SW 1271 (cell line): ENCODE measurements at places on chromosomes 7 and 10.

GRCh38 chr7:104848138-104848990 is 165.6 kb upstream of the KMT2E start:
- DNase-seq = no peak

DNA sequence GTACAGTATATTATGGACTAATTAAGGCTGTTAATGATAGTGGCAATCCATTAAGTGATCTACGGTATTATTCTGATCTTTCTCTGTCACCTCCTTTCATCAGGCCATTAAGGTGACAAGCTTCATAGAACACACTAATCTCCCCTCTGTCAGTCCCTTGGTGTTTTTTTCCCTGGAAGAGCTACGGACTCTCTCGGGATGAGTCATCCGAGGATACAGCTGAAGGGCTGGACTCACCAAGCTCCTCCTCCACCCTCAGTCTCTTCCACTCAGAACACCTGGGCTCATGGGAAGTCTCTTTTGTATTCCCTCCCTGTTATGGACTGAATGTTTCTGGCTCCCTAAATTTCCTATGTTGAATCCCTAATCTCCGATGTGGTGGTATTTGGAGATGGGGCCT is 69.8 kb upstream of the PLXNA4 start:
- no peak for DNase-seq

DNA sequence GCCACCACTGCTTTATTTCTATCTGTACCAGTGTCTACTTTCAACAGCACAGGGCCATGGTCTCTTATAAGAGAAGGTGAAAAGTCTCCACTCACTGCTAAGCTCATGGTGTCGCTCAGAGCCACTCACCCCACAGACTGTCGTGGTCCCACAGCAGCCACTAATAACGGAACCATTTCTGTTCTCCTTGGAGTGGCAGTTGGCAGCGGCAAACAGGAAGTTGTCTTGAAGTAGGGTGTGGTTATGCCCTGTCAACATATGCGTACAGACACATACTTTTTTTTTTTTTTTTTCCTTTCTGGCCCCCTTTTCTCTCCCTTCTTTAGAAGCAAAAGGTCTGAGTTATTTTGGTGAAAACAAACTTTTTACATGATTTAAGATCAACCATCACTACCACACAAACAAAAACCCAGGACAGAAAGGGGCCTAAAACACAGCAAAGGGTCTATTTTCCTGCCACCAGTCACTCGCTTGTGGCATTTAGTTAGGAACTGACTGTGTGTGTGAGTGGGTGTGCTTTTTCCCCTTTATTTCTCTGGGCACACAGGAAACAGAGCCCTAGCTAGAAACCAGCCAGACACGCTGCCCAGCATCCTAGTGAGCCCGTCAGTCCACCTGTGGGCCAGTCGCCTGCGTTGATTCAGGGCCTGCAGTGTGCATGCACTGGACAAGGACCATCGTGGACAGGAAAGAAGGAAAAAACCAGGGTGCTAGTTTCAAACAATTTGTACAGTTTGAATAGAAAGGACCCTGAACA is 96.7 kb upstream of the EFCAB10 start:
- no peak for DNase-seq

DNA sequence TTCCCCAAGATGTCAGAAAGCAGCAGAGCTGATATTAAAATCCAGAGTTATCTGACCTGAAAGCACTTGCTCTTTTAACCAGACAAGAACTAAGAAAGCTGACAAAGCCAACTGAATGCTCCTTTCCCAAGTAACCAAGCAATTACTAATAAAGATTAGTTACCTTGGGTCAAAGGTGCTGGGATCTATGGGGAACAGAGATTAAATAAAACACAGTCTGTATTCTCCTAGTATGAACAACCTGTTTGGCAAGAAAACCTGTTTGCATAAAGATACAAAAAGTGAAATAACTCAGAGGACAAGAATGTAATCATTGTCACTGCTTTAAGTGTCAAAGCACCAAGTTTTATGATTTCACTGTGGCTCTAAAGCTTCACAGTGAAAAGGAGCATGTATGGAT is 35.7 kb downstream of the ITPRID1 start:
- no peak for DNase-seq

GRCh38 chr10:33412653-33413361 is 78.3 kb upstream of the NRP1 start:
- no peak for DNase-seq

- DNase-seq = peak; percentile 73
Observed at GRCh38 chr10:6279540-6280267, 77.0 kb downstream of the PFKFB3 start.

- DNase-seq = no peak
Observed at GRCh38 chr10:69100136-69100872, 12.4 kb downstream of the SRGN start.

GRCh38 chr10:133245439-133246235 is 8.0 kb downstream of the VENTX start:
- DNase-seq = no peak

DNA sequence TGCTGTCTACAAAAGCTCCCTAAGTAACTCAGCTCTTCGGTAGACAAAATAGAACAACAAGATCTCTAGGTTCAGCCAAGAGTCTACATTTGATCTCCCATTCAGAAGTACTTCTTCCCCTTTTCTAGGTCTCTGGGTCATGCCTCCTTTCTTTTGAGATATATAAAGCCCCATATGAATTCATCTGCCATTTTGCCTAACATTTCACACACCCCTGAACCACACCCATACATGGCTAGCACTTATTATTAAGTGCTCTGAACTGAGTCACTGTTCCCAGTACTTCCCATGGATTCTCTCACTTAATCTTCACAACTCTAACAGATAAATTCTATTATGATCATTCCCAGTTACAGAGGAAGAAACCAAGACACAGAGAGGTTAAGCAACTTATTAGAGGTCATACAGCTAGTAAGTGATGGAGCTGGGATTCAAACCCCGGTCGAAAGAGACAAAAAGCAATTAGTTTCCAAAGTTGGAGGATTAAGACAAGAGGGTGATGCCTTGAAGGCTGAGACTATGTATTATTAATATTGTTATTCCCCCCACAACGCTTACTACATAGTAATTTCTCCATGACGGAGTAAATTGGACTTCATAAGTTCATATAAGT is 17.3 kb downstream of the MYOF start:
- no peak for DNase-seq

DNA sequence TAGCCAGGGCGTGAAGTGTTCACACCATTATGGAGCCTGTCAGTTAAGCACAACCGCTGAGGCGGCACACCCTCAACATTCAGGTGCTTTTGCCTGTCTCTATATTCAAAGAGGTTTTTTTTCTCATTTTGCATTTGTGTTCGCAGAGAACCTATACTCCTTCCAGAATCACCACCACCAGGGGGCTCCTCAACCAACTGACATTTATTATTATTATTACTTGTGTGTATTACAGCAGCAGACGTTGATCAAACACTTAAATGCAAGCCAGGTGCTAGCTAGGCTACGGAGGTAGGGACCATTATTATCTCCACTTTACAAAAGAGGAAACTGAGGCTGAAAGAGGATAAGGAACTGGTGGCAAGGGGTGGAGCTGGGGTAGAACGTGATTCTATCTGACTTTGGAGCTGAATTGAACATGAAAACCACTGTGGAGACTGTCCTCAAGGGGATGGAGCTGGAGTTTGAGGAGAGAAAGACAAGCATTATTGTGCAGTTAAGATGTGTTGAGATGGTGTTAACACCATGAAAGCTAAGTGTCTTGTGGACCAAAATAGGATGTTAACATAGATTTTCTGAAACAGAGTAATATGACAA is 133.8 kb upstream of the PLXNA4 start:
- DNase-seq = peak; percentile 20

DNA sequence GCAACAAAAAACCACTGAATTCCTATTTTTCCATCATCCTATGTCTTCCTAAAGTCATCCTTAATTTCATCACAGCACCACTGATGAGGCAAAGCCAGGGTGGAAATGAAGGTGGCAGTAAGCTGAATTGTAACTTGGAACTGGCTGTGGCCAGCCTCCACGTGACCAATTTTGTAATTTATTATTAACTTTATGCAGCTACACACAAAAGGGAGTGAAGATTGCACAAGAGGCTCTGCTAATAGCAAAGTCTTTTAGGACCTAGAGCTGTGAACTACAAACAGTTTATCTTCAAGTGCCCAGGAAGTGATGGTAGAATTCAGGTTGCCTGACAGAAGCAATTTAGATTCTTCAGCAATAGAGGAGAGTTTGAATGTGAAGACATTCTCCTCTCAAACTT is 176.4 kb downstream of the CCDC71L start:
- no peak for DNase-seq

DNA sequence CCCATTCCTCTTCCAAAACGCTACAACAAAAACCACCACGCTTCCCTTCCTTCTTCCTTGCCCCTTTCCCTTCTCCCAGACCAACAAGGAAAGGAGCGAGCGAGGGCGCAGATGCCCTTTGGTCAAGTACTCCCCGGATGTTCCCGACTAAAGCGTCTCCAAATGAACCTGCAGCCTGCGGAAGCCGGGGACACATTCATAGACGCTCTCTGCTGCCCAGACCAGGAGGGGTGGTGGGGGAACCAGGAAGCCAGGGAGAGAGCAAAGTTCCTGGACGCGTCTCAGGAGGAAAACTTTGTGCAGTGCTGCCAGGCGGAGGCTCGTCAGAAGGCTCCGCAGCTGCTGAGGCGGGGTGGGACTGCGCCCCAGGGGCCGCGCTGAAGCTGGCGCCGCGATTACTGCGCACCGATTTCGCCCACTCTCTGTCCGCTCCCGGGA is 754 bp downstream of the SEMA3D start:
- peak; percentile 41 for DNase-seq

GRCh38 chr7:50667789-50668226 is 102.6 kb upstream of the DDC start:
- no peak for DNase-seq

- DNase-seq = no peak
Observed at GRCh38 chr7:74037609-74038008, 9.6 kb downstream of the ELN start.

DNA sequence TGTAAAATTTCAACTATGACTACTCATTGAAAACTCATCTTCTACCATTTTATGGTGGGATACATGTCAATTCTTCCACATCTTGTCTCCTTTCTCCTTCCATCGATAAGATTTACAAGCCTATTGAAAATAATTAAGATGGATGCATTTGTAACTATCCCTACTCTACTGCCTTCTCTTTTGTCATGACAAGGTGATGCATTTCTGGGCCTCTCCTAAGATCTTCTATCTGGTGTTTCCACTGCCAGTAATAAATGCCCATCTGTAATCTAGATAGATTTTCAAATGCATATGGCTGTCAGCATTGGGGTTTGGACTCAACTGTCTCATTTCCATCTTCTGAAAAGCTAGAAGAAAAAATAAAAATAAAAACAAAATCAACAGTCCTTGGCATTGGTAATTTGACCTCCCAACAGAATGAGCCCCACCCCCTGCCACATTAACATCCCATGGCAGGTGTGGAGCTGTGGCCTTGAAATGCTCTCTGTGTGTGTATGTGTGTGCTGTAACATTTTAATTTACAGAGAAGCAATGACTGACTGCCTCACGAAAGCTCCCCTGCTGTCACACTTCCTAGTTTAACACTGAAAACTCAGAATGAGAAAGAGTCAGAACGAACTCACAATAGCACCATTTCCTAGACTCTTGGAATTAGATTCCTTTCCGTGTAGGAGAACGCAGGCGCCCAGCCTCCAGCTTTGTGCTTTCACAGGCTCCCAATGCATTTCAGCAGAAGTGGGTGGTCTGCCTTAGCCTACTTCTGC is 74.2 kb downstream of the RHOBTB1 start:
- DNase-seq = no peak

DNA sequence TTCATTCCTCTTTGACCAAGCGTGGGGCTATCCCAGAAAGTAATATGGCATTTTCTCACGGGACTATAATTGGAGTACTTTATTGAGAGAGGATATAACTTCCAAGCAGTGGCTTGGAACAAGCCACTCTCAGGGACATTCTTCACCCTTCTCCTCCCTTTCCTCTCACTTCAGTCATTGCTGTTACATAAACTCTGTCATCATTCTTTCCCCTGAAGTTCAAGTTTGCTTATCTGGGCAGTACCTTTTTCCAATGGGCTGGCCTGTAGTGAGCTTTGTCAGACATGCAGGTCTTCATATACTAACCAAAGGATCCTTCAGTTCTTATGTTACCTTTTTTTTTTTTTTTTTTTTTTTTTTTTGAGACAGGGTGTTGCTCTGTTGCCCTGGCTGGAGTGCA is 58.7 kb upstream of the KMT2E start:
- DNase-seq = no peak

DNA sequence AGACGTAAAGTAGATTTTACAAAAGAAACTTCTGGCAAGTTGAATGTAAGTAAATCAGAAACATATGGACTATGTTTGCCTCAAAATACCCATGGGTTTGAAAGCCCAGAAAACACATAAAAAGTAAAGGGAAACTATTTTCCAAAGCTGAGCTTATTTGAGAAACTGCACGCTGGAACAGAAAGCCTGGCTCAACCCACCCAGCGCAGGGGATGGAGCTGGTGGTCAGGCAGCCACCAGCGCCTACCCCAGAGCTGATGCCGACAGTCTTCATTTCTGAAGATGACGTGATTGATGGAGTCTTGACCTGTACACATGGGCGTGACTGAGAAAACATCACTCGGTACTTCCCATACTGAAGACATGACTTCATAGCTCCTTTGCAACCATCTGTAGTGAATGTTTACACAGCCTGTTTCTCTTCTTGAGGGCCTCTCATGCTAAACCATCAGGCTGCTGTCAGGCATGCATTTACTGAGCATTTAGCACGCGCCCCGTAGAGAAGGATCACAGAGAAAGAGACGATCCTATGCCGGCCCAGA is 232.6 kb upstream of the AUTS2 start:
- DNase-seq = no peak

DNA sequence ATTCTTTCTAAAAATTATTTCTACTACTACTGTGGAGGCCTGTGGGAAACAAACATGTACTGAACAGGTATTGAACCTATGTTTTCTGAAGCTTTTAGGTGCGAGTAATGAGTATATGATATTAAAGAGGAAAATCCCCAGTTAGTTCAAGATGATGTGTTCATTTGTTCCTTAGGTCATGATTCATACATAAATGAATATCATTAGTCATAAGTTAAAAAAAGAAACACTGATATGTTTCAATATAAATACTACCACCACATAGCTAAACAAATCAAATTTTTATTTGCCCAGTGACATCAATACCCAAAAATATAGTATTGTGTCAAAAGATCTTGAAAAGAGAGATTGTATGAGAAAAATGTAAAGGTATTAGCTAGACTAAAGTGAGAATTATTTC is 210.7 kb upstream of the GNAI1 start:
- DNase-seq = no peak

GRCh38 chr7:125926621-125927020 is 997.0 kb upstream of the POT1 start:
- no peak for DNase-seq

GRCh38 chr7:2010551-2011265 is 222.0 kb downstream of the MAD1L1 start:
- DNase-seq = no peak

- no peak for DNase-seq
Observed at GRCh38 chr10:20970708-20971107, 73.6 kb upstream of the NEBL start.

DNA sequence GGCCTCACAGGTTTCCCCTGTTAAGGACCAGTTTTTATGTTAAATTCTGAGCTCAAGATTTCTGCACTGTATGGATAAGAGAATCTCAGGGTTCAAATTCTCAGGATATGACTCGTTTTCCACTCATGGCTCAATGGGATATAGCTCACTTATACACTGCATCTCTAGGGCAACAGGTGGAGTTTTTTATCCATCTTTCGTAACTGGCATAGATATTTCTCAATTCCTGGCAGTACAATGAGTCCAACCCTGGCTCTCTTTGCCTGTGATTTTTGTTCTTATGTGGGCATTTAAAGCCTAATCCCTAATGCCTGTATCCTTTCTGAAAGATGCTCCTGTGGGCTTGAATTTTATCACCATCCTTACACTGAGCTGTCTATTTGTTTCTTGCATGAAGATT is 7.6 kb downstream of the CCDC172 start:
- no peak for DNase-seq
